ENCODE measurements at places on chromosomes 2 and 18.

DNA sequence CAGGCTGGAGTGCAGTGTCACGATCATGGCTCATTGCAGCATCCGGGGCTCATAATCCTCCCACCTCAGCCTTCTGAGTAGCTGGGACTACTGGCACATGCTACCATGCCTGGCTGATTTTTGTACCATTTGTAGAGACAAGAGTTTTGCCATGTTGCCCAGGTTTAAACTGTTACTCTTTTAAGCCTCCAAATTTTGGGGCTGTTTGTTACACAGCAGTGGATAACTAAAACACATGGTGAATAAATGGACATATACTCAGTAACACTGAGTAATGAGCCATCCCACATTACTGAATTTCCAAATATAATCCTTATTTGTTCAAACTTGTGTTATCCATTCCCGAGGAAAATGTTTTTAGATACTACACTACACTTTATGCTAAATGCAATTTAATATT, 9.8 kb downstream of the ADCY3 start:
- DNase-seq: no peak

DNA sequence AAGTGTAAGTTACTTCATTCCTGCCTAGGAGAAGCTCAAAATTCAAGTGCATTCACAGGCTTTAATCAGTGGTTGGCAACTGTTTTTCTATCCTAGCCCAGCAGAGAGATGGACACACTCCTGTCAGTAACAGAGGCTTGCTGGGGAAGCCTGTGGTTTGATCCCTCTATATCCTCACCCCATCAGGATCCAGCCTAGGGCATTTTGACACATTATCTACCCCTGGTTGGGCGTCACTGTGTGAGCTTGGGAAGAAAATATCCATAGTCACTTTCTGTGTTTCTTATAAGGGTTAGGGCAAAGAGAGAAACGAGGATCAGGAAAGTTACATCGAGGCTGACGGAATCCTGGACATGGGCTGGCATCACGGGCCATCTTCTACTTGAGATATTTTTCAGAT, 10.0 kb downstream of the NT5DC4 start:
- DNase-seq: no peak

DNA sequence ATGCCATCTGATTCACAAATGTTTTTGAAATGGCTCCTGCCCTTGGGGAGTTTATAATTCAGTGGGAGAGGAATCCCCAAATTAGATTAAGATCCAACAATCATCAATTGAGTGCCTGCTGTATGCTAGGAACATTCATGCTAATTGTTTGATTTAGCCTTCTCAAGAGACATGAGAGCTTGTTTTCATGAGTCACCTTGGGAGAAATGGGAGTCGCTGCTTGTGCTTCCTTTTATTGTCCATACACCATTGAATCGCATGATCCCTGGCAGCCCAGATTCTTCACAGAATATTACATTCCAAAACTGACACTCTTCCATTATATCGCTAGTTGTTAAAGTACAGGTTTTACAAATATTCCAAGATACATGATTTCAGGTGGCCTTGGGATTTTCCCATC, 106.0 kb upstream of the MAP3K20 start:
- DNase-seq: no peak

- no peak for DNase-seq
These were observed 44.4 kb downstream of the FBLN7 start for GRCh38 chr2:112182581-112183034.

DNA sequence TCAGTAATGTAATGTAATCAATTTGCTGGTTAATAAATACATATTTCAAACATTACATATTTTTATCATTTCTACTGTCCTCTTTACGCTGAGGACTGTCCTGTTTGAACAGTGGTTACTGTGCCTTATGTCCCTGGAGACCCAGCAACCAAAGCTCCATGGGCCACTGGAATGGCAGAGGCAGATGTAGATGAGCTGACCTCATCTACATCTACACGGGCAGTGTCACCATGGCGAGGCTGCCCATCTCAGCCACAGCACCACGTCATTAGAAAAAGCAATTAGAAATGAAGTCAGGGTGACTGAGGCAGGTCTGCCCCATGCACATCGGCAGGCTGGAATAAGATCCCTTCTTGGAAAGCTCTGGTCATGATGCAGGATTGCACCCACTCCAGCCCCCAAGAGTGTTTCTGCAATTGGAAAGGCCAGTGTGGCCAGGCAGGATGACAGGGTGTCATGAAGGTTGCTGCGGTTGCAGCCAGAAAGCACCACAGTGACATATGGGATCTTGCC, 237.5 kb downstream of the NDUFA10 start:
- no peak for DNase-seq

DNA sequence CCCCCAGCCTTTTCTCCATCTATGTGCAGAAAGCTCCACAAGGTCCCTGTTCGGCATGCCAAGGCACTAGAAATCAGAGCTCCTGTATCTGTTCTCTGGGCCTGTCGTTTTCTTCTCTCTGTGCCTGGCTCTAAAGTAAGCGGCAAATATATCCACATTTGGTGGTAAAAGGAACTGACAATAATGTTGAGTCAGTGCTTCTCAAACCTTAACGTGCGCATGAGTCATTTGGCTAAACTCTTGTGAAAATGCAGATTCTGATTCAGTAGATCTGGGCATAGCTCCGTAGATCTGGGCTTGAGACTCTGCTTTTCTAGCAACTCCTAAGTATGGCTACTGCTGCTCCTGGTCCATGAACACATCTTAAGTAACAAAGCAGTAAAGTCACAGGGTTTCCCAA, 16.5 kb upstream of the ACSL3 start:
- no peak for DNase-seq

DNA sequence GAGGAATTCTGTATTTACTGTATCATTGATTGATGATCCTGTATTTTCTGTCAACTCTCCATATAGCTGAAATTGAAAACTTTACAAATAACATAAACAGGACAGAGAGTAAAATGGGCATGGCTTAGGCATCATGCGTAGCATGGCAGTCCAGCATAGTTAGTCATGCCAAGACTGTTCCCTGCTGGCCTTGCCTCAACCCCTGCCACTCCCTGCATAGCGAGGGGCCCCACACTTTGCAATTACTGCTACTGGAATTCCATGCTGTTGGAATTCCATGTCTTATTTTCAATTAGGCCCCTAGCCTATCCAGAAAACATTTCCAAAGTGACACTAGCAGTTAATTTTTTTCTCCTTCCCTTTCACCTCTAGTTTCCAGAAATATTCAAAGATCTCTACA, 15.1 kb upstream of the SOX11 start:
- no peak for DNase-seq

DNA sequence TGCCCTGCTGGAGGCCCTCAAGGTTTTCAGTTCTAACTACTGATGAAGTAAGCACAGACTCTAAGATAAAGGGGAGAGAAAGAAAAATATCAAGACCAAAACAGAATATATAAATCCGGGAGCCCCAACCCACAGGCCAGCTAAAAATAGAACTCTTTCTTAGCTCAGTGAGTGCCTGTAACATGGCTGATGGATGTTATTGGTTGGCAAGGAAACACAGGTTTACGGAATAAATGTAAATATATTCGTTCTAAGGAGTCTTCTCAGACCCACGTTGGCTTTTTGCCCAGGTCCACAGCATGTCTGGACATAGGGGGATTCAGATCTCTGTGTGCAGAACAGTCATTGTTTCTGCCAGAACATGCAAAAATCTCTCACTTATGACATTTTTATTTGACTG, 139.0 kb upstream of the SERPINE2 start:
- no peak for DNase-seq

DNA sequence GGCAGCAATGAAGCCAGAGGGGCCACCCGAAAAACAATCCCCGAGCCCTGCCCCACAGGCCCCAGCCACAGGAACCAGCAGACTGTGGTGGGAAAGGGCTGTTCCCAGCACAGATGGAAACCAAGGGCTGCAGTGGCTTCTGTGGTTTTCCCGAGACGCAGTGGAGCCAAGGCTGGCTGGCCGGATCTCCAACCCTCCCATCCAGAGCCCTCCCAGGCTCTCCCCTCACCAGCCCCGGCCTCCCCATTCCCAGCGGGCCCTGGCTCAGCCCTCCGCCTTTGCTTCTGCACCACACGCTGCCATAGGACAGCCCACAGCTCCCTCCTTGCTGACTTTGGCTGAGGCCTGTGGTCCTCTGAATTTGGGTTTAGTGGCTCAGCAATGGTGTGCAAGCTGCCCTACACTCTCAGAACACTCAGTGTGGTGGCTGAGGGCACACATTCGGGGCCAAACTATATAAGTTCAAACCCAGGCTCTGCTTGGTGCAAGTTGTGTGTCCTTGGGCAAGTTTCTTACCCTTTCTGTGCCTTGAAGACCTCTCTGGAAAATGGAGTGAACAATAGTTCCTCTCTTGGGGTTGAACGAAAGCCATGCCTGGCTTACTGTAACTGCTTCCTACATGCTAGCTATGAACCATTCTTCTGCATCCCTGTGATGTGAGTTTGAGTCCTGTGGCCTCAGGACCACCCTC, 200.1 kb downstream of the SMAD7 start:
- no peak for DNase-seq

DNA sequence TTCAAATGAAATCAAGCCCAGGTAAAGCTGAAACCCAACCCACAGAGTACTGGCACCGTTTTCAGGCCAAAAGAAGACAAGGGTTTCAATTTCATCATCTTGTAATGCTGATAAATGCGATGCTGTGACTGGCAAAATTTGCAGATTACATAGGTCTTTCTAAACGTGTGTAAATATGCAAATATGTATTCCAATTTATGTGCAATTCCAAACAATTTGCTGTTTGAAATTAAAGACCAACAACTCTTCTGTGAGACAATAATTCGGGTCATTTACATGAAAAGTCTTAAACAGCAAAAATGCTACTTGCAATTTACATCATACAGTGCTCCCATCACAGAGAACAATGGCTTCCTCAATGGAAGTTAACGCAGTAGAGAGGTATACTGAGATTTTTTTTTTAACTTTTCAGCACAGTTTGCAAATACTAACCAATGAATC, 2.8 kb upstream of the ZNF532 start:
- DNase-seq: no peak

GRCh38 chr18:10351219-10351818, 103.1 kb upstream of the APCDD1 start:
- no peak for DNase-seq

GRCh38 chr2:173126819-173127218, 51.2 kb downstream of the MAP3K20 start:
- DNase-seq: no peak

DNA sequence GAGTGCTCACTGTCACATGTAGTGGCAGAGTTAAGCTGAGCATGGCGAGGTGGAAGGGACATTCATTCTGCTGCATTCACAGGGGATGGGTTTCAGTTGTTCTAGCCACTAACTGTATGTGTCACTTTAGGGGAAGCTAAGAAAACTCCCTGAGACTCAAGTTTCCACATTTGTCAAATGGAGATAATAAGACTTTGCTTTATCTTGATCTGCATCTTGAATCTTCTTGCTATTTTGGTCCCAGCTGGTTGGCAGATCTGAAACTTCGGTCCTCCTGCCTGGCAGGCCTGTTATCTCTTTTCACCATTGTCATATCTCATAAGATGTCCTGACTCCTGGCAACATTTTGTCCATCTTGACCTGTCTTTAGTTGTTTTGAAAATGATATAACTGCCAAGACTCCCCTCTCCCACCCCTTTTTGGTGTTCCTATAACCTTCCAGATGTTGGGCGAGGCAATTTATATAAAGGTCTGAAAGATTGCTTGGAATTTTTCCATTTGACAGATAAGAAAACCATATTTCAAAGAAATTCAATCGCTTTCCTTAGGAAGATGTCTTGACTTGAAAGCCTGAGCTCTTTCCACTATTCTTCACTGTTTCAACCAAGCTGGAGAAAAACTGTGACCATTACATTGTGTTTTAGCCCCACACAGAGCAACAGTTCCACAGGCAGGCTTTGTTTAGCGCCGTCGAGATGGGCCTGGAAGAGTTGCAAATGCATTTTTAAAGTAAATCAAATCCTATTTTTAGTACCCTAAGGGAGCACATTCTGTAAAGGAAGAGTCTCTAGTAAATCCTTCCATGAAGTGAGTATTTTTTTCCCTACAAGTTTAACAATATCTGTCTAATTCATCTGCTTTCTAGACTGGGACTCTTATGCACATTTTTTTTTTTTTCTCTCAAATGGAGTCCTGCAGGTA, 33.4 kb downstream of the MYCN start:
- no peak for DNase-seq

DNA sequence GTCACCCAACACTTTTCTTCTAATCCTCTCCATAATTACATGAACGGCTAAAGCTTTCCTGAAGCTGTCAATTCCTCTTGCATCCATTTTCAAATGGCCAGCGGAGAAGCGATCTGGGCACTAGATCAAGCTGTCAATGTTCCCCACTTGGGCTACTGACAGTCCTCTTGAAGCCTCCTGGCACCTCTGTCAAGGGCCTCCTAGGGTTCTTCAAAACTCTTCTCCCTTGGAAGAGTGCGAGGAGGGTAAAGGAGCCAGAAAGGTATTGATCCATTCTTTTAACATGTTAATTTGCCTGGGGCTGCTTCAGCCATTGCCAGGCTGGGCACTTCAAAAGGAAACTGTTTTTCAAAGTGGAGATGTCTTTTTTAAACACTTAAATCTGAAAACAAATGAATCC, 19.8 kb downstream of the EPHA4 start:
- no peak for DNase-seq

- no peak for DNase-seq
These were observed 261.8 kb downstream of the SPAG16 start for GRCh38 chr2:213545964-213546475.

GRCh38 chr2:6692056-6692455, 173.7 kb downstream of the CMPK2 start:
- DNase-seq: no peak

GRCh38 chr2:232489516-232490220, 2.0 kb upstream of the ECEL1 start:
- no peak for DNase-seq

GRCh38 chr2:235325151-235325550, 168.7 kb upstream of the AGAP1 start:
- DNase-seq: no peak

DNA sequence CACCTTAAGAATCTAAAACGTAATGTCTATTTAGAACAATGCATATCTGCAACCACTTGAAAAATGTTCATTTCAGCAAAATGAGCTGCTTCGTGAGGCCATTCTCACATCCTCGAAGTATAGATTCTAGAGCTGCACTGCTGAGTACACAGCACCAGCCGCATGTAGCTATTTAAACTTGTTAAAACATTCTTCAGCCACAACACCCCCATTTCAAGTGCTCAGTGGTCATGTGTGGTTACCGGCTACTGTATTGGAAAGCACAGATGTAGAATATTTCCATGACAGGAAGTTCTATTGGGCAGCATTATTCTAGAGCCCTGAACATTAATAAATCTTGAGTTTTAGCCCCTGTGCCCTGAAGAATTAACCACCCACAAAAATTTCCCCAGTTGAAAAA, 35.0 kb downstream of the SUMO1 start:
- no peak for DNase-seq

DNA sequence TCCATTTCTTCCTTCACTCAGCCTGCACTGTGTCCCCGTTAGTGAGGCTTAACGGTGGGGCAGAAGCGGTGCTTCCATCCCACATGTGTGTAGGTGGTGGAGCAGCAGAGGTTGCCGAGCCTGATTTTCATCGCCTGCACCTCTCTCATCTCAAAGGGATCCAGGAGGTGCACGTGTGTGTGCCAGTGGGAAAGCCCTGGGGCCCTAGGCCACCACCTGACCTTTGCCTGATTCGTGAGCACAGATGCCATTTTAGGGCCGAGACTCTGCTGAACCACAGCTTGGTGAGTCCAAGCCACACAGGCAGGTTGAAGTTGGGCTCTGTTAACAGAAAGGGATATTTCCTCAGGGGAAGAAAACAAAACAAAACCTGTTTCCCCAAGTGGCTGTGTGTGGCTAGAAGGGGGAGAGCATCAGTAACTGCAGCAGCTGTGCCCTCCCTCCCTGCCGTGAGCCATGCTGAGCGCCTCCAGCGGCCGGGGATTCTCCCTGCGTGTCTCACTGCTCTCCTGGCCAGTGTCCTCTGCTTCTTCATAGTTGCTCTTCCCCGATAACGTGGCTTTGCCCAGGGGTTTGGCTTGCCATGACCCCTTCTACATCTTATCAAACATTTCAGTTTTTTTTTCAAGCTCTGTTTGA, 81.5 kb downstream of the MAPRE2 start:
- DNase-seq: no peak

All from central memory CD8-positive, alpha-beta T cell (primary cell).